Stromal cell of bone marrow (primary cell): ENCODE measurements at places on chromosomes 11 and 22.

DNA sequence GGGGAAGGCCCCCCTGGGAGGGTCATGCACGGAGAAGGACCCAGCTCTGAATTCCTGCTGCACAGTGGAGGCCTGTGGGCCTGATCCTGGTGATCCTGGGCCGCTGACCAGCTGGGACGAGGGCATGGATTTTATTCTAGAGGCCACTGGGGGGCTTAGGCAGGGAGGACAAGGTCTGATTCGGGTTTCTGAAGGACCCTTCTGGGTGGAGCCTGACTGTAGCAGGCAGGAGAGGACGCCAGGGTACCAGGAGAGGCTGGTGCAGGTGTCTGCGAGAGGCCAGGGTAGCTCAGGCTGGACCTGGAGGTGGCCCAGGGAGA, 31.3 kb downstream of the MPPED1 start:
- no peak for DNase-seq

GRCh38 chr11:67392183-67392715, 463 bp downstream of the RAD9A start:
- DNase-seq: no peak

DNA sequence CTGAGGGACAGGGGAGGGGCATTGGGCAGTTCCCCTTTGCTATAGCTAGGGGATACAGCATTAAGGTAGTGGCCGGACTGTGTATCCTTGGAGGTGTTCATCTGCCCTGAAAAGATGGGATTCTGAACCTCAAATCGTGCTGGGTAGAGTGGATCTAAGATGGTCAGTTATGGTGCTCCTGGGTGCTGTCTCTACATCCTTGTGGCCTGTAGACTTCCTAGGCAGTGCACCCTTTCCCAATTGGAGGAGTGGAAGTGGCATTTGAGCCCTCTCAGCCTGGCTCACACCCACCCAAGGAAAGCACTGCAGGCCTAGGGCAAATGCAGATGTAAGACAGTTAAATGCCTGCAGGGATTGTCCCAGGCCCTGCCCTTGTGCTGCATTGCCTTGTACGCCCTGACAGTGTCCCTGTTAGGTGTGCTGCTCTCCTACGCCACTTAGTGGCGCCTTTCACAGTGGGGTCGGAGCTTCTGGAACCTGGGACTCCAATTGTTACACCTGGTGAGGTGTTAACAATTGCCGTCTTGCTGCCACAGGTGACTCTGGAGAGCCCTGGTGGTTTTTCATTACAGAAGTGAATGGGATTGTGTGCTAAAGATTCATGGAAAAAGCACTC, 35.0 kb downstream of the PPFIBP2 start:
- no peak for DNase-seq

GRCh38 chr11:110870816-110871522, 158.7 kb upstream of the ARHGAP20 start:
- DNase-seq: no peak

DNA sequence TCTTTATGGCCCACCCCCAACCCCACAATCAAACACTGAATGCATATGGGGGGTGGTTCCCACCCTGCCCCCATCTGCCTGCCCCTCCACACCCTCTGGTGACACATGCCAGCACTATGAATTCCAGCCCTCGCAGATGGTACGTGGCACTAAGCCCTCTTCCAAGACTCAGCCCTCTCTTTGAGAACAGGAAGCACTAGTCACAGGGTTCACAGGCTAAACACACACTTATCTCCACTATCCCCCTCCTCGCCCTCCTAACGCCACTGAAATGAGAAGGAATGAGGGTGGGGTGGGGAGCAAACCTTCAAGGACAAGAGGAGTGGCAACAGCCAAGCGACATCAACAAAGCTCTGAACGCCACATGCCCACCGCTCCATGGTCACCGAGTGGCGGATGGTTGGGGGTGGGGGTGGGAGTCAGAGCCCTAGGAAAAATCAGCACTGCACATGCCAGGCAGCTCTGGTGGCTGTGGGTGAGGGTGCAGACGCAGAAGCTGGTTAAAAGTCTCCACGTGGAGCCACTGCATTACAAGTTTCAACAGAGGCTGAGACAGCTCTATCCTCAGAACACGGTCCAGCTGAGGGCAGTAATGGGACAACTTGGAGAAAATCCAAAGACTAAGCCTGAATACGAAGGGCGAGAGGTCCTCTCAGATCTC, 33.6 kb downstream of the TMEM184B start:
- peak; percentile 80 for DNase-seq

DNA sequence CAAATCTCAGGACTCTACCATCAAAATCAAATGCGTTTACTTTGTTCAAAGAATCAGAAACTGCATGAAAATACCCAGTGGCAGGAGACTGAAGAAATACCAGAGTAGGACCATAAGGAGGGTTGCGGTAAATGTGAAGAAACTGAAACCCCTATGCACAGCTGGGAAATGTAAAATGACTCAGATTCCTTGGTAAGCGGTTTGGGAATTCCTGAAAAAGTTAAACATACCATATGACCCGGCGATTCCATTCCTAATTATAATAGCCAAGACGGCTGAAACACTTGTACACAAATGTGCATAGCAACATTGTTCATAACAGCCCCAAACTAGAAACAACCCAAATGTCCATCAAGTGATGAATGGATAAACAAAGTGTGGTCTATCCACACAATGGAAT, 114.1 kb upstream of the GRAMD1B start:
- DNase-seq: no peak

GRCh38 chr11:130995266-130995665, 79.0 kb upstream of the SNX19 start:
- DNase-seq: no peak

- no peak for DNase-seq
Observed at GRCh38 chr11:105315287-105315686, 175.7 kb upstream of the CARD18 start.

DNA sequence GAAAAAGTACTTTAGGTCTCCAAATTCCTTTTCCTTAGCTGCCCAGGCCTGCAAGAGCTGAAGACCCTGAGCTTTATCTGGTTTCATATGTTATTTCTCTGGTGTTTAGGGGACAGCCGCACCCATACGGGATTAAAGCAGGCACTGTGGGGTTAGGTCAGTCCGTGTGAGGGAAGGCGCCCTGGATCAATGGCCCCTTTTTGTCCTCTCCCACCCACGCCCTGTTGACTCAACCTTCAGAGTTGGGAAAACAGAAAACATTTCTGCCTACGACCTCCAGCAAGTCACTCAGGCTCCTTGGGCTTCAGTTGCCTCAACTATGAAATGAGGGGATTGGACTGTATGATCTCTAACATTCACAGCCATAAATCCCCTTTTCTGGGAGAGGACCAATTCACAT, 55.2 kb upstream of the BARX2 start:
- no peak for DNase-seq

- DNase-seq: no peak
Observed at GRCh38 chr11:124219126-124219525, 21.8 kb upstream of the OR8G1 start.

GRCh38 chr11:110392056-110392455, 37.7 kb upstream of the FDX1 start:
- no peak for DNase-seq

- DNase-seq: no peak
Observed at GRCh38 chr11:46015941-46016340, 93.5 kb downstream of the LARGE2 start.

DNA sequence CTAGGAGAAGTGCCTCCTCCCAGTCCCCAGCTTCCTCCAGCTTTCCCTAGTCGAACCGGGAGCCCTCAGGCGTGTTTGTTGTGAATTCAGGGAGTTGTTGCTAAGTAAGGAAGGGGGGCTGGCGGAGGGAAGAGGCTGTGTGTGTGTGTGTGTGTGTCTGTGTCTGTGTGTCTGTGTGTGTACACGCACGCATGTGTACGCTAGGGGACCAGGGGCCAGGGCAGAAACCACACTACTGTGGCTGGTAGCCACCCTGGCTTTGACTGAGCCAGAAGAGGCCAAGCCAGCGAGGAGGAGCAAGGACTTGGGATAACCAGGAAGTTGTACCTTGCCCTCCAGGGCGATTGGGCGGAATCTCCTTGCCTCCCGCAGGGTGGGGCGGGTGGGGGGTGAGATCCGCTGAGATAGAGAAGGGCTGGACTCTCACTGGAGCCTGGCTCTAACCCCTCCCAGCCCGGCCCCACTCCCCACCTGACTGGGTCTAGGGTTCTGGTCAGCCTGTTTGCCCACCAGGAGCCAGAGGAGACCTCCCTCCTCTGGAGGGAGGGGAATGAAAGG, 7.5 kb downstream of the BCL9L start:
- DNase-seq: peak; percentile 92

DNA sequence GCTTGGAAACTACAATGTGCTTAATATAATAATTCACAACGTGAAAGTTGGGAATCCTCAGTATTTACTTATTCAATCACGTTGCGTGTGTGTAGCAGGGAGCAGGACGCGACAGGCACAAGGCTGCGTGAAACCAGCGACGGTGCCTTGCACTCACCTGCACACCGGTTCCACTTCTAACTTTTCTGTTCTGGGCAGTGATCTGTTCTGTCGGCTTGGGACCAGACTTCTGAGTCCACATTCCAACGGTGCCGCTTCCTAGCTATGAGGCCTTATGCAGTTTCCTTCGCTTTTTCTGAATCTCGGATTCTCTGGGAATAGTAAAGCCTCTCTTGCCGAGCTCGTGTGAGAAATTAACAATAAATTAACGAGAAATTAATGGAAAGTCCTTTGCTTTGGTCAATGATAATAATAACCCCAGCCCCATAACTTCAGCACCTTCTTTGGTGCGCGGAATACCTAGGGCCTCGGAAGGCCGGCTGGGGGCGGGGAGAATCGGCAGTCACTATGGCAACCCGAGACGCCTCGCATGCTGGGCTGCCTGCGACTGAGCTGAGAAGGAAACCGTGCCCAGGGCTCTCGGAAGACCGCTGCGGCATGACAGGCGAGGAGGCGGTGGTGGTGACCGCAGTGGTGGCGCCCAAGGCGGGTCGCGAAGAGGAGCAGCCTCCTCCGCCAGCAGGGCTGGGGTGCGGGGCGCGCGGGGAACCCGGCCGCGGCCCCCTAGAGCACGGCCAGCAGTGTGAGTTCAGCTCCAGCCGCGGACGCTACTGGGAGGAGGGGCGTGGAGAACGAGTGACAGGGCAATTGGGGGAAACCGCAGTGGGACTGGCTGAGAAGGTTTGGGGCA, at the start of gene C11orf97:
TSS of gene C11orf97 (plus strand) at position 530 of the 850 bp plus-strand sequence. CDS start at position 598, 68 bp downstream.
- DNase-seq: no peak

GRCh38 chr22:32208681-32209080, 3.8 kb upstream of the RFPL2 start:
- no peak for DNase-seq
